Renal cortex interstitium (tissue), 15 donors: ENCODE measurements at places on chromosomes 16 and 17.

DNA sequence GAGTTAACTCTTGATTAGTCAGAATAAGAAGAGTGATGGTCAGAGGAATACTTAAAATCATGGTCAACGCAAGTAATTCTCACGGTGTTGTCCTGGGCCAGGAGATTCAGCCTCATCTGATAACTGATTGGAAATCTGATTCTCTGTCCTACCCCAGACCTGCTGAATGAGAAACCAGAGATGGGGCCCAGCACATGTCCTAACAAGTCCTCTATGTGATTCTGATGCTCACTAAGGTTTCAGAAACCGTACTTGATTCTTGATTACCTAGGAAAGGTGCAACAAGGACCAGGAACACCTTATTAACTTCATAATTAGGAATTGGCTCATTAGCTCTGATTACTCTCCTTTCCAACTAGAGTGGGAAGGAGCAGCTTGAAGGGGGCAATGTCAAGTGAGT is 44.5 kb downstream of the ANKFY1 start:
- DNase-seq = no peak

DNA sequence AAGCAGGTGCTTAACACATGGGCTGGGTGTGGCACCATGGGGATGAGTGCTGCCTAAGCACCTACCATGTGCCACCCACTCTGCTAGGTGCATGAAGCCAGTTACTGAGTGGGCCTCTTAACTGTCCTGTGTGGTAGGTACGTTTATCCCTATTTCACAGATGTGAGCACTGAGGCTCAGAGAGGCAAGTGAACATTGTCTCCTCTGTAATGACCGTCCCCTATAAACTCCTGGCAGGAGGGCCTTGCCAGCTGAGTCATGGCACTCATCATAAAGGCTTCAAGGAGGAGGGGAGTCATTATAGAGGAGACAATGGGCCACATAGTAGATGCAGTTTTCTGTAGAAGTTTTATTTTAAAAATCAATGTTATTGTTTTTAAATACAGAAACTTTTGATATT is 79.1 kb downstream of the RAB11FIP4 start:
- no peak for DNase-seq

DNA sequence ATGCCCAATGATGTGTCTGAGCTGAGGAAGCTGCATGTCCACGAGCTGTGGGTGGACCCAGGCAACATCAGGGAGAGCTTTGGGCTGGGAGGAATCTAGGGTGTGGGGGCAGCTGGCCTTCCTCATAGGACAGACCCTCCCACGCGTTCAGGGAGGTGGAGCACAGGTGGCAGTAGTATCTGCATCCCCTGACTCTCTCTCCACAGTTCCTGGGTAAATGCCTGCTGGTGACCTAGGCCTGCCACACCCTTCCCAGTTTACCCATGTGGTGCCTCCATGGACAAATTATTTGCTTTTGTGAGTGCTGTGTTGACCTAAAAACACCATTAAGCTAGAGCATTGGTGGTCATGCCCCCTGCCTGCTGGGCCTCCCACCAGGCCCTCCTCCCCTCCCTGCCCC is 3.2 kb downstream of the HBM start:
- DNase-seq = no peak

- DNase-seq = no peak
Observed at GRCh38 chr17:72426321-72426720, 305.5 kb downstream of the SOX9 start.

DNA sequence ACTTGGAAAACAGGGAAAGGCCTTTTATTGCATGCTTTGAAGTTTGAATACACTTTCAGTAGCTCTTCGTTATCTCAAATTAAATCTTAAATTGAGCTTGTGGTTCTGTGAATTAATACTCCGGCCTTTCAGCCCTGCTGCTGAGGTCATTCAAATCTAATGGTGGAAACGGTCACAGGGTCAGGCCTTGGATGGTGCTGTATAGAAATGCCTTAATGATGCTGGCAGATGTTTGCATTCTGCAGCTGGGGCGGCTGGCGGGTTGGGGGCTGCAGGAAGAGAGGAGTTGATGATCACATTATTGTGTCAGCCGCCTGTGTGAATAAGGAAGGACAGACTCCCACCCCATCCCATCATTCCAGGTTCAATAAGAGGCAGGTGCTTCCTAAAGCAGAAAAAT is 723.6 kb downstream of the WWOX start:
- DNase-seq = no peak

DNA sequence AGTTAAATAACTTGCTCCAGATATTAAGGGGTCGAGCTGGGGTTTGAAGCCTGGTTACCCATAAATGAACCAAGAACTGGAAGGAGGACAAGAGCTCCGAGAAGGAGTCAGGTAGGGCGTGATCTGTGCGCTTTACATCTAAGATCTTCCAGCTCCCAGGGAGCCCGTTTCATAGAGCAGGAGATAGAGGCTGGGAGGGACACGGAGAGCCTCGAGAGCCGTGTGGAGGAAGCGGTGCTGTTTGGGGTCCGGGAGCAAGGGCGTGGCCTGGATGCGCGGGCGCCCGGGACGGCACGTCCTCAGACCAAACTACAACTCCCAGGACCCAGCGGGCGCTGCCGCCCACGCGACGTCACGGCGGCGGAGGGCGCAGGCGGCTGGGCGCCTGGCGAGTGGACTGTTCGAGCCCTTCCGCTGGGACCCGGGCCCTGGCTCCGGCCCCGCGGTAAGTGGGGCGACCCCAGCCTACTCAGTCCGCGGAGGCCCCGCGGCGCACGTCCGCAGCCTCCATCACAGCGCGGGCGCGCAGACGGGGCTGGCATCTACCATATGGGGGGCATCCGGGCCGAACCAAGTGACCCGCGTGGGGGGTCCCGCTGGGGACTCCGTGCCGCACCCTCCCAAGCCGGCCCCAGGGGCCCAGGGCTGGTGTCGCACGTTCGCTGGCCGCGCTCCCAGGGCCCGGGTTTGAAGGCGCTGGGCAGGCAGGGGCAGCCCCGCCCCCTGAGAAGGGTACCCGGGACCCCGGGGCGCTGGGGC is at the start of gene BCKDK:
BCKDK (plus strand) TSS at position 352 of the 759 bp plus-strand sequence. CDS start 838 bp downstream, outside the sequence.
- DNase-seq = no peak

DNA sequence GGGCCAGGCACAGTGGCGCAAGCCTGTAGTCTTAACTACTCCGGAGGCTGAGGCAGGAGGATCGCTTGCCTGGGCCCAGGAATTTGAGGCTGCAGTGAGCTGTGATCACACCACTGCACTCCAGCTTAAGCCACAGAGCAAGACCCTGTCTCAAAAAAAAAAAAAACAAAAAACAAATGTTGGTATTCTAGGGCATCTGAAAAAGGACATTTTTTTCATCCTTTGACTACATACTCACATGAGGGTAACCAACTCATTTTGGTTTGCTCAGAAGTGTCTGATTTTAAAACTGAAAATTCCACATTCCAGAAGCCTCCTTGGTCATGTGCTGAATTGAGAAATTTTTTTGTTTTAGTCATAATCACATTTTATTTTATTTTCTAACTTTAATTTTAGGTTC is 12.7 kb upstream of the C16orf82 start:
- DNase-seq = no peak

GRCh38 chr16:78770353-78771091 is 671.1 kb downstream of the WWOX start:
- DNase-seq = no peak

- no peak for DNase-seq
Observed at GRCh38 chr17:63474174-63474573, 2.7 kb upstream of the ACE start.

GRCh38 chr16:1687427-1688316 is 9.6 kb downstream of the JPT2 start:
- DNase-seq = no peak

GRCh38 chr16:87210894-87211293 is 106.3 kb downstream of the C16orf95 start:
- DNase-seq = no peak

DNA sequence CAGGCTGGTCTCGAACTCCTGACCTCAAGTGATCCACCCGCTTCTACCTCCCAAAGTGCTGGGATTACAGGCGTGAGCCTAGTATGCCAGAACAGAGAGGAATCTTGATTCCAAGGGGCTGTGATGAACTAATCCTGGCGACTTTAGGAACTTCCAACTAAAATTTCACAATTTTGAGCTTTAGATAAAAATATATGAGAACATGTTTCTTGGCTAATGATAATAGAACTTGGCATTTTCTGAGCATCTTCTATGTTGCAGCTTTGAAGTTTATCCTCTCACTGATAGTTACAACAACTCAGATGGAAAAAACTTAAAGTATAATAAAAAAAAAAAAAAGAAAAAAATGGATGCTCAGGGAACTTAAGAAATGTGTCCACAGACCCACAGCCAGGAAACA is 69.8 kb upstream of the WSCD1 start:
- DNase-seq = no peak

- DNase-seq = no peak
Observed at GRCh38 chr17:64579917-64580316, 73.1 kb downstream of the CEP95 start.

GRCh38 chr16:14028202-14028601 is 42.9 kb upstream of the MRTFB start:
- no peak for DNase-seq

DNA sequence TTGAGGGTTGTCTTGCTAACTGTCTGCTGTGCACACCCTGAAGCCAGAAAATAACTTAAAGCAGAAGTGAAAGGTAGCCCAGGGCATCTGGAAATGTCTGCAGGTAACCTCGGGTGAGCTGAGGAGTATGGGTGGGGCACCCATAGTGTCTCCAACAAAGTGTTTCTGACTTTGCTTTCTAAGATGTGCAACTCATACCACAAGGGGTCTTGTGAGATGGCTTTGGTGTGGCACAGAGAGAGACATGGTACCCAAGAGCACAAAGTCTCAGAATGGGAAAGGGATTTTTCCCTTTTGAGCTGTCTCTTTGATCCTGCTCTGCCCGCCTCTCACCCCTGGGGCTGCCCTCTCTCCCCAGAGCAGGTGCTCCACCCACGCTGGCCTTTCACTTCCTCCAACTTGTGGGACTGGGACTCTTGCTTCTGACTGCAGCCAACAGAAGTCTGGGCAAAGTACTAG is 6.9 kb downstream of the CHD9 start:
- DNase-seq = no peak

- DNase-seq = no peak
Observed at GRCh38 chr17:46732754-46733398, 85.6 kb downstream of the WNT3 start.

GRCh38 chr17:43803758-43804157 is 23.5 kb downstream of the CFAP97D1 start:
- DNase-seq = no peak

- no peak for DNase-seq
Observed at GRCh38 chr17:74746376-74746775, 2.1 kb upstream of the NHERF1 start.

DNA sequence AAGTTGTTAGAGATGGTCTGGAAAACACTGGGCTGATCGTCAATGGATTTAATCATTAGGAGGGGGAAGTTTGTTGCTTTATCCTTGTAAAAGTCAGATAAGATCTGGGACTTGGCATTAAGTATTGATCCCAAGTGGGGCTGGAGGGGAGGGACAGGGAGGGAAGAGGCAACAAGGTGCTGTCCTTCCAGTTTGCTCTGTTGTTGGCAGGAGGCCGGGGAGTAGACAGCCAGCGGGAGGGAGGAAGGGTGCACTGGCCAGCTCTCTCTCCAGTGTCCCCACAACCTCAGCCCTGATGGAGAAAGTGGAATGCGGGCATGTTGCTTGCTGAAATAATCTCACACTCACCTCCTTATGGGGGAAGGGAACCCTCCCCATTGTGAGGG is 210.2 kb downstream of the CCDC182 start:
- no peak for DNase-seq

DNA sequence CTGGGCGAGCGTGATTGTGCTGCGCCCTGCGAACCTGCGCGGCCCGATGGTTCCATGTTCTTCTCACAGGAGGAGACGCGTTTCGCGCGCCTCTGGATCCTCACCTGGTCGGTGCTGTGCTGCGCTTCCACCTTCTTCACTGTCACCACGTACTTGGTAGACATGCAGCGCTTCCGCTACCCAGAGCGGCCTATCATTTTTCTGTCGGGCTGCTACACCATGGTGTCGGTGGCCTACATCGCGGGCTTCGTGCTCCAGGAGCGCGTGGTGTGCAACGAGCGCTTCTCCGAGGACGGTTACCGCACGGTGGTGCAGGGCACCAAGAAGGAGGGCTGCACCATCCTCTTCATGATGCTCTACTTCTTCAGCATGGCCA is 1.0 kb downstream of the FZD2 start:
- no peak for DNase-seq

DNA sequence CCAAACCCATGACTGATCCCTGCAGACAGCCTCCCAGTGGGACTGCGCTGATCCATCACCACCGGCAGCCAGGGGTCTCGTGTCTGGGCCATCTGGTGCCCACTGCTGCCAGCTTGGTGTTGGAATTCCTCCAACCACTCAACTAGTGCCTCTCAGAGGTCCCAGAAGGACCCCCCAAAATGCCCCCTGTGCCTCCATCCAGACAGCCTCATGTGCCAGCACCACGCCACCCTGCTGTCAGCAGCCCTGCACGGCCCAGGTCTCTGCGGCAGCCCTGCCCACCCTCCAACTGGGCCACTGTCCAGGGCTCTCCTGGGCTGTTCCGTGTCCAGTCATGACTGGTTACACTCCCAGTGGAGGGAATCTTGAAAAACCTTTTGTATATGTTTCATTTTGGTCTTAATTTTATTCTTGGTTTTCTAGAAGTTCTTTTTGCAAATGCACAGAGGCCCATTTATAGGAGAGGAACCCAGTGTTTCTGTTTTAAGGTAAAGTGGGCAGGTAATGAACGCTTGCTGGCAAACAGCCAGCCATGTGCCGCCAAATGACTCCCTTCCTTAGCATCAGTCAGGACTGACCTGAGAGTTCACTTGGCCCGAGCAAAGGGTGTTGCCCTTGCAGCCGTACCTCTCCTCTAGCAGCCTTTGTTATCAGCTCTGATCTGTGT is 34.6 kb downstream of the GRIN2C start:
- no peak for DNase-seq

DNA sequence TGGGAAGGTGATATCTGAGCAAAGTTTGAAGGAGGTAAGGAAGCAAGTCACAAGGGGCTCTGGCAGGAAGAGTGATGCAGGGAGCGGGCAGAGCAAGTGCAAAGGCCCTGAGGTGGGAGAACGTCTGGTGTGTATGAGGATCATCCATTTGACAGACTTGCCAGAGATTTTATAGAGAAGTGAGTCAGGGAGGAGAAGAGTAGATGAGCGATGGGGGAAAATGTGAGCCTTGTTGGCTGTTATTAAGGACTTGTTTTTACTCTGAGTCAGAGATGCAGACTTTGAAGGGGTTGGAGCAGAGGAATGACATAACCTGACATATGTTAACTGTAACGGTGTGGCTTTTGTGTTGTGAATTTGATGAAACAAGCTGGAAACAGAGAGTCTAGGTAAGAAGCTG is 3.5 kb upstream of the CLEC10A start:
- no peak for DNase-seq
